NCI-H2227 treated with DMSO at 0.1 percent for 48 hours (cell line): ENCODE measurements at places on chromosomes 2 and 18.

GRCh38 chr2:147923846-147924245, 79.0 kb downstream of the ACVR2A start:
- DNase-seq = no peak

DNA sequence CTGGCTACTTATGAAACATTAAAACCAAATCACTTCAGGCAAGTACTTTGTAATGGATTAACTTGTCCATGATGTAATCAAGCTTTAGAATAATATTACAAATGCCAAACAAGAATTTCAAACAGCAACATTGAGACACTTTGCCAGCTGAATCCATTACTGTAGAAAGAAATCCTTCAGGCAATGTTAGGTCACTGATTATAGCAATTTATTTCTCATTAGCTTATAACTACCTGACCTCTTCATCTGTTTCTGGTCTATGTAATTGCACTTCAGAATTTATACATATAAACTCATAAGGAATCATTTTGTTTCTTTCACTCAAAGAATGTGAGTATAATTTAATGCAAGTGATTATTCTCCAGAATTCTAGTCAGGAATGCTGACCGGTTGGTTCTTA, 692.6 kb upstream of the TMEFF2 start:
- no peak for DNase-seq

GRCh38 chr2:170446078-170446477, 268.1 kb downstream of the MYO3B start:
- no peak for DNase-seq

- no peak for DNase-seq
Measured at GRCh38 chr2:231306791-231307393, 88.6 kb upstream of the B3GNT7 start.

DNA sequence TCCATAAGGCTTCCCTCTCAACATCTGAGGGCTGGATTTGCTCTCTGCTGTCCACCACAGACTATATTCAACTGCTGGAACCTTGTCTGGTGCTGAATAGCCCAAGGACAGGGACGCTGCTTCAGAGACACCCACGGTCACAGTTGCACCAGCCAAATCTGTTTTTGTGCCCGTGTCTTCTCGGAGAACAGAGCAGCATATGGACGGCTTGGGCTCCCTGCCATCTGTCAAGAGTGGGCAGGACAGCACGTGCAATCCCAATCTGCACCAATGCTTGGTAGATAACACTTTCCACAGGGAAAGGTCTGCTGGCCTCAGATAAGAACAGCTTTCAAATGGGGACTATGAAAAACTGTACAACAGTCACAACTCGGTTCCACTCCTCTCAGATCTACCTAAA, 466.1 kb downstream of the TGIF1 start:
- DNase-seq = no peak

GRCh38 chr2:130823171-130823885, 13.4 kb upstream of the ARHGEF4 start:
- no peak for DNase-seq

- peak; percentile 72 for DNase-seq
Measured at GRCh38 chr2:84631047-84631446, 114.7 kb downstream of the DNAH6 start.

DNA sequence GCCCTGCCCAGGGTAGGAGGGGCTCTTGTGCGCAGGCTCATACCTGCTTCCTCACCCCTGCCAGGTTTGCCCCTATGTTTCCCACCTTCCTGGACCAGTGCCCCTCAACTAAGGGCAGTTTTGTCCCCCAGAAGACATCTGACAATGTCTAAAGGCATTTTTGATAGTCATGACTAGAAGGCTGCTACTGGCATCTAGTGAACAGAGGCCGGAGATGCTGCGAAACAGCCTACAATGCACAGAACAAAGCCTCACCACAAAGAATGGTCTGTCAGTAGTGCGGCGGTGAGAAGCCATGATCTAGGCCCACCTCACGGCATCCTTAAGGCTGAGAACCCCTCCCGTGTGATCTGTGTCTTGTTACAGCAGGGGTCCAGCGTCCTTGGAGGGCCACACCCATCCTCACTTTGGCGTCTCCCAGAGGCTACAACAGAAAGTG, 96.0 kb downstream of the TMEM17 start:
- DNase-seq = no peak

DNA sequence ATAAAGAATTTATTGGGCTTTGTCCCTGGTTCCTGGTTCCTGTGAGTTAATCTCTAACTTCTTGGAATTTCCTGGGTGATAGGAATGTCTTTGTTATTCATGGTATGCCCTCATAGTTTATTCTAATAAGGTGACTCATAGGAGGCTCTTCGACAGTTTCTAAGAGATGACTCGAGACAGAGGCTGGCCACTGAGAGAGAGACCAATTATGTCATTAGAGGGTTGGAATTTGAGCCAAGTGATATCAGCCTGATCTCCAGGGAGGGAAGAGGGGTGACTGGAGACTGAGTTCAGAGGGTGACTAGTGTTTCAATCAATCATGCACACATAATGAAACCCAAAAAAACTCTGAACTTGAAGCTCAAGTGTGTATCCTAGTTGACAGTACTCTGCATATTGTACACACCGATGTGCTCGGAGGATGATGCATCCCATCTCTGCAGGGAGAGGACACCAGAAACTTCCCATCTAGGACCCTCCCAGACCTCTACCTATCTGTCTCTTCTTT, 185.7 kb downstream of the MTCL1 start:
- peak; percentile 30 for DNase-seq

GRCh38 chr2:127407661-127408003, 10.6 kb upstream of the PROC start:
- DNase-seq = no peak

- DNase-seq = no peak
Measured at GRCh38 chr2:50849190-50849589, 182.7 kb downstream of the NRXN1 start.

- DNase-seq = no peak
Measured at GRCh38 chr18:48939205-48940097, 11.3 kb downstream of the SMAD7 start.

DNA sequence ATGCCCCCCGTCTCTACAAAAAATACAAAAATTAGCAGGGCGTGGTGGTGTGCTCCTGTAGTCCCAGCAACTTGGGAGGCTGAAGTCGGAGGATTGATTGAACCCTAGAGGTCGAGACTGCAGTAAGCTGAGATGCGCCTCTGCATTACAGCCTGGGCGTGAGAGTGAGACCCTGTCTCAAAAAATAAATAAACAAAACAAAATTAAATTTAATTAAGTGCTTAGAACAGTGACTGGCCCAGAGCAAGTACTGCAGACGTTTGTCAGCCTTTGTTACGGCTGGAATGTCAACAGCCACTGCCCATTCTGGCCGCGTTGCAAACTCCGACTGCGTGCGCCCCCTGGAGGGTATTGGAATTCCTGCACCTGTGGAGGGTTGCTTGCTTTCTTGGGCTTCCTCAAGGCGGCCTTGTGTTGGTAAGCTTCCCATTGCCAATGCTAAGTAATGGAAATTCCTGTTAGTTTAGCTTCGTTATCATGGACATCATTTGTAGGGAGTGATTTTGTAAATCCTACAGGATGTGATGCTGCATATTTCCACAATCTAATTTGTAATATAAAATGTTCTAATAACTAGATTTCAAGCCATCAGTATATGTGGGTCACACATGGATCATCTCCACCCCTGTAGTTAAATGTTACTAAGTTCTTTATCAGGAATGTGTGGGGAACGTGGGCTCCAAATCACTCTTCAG, 15.9 kb upstream of the ATP6V1B1 start:
- peak; percentile 78 for DNase-seq

DNA sequence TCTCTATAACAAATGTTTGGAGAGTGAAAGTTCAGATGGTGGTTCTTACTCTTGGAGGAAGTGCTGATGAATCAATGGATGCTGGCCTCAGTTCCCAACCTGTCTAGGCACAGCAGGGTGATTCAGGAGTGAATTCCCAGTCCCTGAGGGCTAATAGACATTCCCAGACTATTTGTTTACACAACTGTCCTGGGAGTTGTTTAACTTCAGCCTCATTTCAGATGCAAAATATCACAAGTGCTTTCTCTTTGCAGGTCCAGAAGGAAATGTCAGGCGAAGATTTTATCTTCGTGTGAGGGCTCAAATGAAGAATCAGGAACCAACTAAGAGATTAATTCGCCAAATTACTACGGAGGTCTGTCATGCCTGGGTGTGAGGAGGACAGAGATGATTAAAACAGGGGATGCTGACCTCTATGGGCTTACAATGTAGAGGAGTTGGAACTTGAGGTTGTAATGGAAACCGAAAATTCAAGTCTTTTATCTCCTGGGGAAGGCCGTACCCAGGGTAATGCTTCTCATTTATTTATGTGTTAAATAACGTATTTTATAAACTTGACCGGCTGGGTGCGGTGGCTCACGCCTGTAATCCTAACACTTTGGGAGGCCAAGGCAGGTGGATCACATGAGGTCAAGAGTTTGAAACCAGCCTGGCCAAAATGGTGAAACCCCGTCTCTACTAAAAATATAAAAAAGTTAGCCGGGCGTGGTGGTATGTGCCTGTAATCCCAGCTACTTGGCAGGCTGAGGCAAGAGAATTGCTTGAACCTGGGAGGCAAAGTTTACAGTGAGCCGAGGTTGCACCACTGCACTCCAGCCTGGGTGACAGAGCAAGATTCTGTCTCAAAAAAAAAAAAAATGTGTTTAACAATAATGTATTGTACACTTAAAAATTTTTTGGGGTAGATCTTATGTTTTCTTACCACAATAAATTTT, 38.7 kb upstream of the SLC1A4 start:
- DNase-seq = no peak

DNA sequence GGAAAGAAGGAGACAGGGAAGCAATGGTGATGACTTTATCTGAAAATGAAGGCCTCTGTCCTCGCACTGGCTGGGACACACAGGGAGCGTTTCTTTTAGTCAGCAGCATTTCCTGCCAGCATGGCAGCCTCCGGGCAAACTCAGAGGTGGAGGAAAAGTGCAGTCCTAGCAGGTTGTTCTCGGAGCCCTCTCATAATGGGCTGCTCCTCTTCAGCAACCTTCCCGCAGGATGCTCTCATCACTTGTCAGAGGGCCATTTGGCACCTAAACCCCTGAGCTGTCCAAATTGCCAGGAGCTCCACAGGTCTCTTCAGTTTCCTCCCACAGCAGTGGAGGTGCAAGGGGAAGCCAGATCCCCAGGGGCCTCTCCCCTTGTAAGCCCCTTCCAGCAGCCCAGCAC, 6.2 kb downstream of the STK39 start:
- DNase-seq = no peak

GRCh38 chr2:55001716-55002115, 48.5 kb downstream of the RTN4 start:
- DNase-seq = no peak

- no peak for DNase-seq
Measured at GRCh38 chr18:59055345-59056032, 84.2 kb upstream of the SEC11C start.

DNA sequence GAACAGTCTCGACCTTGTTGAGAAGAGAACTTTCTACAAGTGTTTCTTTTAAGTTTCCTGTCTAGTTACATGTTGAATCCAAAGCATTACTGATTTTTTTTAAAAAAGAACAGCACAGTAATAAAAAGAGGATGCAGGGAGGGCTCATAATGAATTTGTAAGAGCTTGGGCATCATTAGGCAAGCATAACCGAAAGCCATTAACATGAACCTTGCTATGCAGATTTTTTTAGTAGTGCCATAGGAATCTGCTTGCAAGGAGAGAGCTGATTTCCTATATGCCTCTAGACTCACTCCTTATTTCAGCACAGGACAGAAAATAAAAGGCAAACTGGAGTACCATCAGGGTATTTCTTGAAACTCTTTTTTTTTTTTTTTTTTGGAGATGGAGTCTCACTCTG, 5.2 kb downstream of the LRRC30 start:
- DNase-seq = no peak

GRCh38 chr2:237085248-237086221, at the start of gene COPS8:
Gene COPS8 (plus strand): TSS chr2:237085889. CDS start chr2:237085965, 76 bp downstream.
- peak; percentile 93 for DNase-seq

DNA sequence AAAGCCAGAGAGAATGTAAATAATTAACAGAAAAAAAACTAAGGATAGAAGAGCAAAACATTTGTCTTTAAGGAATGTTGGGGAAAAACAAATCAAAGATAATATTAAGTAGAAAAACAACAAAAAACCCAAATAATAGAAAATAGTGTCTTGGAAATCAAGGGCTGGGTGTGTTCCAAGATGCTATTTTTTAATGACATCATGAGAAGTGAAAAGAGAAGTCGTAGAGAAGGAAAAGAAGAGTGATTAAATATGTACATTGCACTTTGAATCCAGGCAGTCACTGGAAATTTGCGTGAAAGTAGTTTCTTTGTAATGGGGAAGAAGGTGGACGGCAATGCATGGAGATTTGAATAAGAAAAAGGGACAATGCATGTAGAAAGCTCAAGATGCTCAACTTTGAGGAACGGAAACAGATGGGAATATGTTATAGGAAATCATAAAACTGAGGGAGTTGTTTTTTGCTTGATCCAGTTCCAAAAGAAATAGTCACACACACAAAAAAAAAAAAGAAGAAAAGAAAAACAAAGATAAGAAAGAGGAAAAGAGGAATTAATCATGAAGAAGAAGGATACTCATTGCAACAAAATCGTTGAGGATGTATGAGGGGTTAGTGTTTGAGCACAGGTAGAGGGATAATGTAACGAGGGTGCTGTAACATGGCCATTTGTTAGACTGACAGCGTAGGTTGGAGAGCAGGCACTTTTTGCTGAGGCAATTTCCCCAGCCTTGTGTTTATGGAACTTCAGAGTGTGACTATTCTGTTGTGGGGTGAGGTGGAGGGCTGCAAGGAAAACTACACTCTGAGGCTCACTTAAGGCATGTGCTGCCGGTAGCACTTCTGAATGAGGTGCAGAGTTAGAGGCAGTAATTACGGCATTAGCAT, 184.1 kb downstream of the CALCRL start:
- DNase-seq = no peak

DNA sequence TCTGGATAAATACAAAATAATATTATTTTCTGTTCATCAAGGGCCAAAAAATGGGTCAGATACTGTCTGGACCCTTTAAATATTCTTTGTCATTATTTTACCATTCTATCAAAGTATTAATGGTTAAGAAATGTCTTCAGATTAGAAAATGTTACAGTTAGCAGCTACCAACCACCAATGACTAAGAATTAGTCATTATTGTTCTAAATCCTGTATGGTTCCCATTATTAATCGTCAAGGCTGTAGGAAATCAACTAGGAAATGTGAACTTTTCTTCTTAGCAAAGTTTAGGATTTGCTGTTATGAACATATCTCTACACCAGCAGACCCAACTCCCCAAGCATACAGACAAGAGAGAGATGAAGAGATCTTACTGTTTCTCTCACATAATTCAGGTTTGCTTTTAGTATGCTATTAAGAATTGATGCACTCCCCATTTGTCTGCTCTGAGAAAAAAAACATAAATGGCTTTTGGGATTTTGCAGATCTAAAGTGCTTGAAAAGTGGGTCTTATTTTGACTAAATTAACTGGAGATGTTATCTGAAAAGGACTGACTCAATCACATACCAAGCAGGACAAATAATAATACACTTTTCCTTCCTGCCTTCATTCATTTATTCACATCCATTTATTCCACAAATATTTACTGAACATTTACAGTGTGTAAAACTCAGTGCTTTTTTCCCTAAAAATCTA, 147.7 kb downstream of the PPP1R1C start:
- no peak for DNase-seq
